ENCODE measurements at places on chromosomes 2 and 18. TPM values are rescaled to one million over a fixed set of nuclear protein-coding genes. Genes with fewer than 3 reads are reported as not detected.

GRCh38 chr2:167331636-167332232 lies 443.5 kb downstream of the XIRP2 start:
- no peak for DNase-seq
- H3K27me3 ChIP-seq = no peaks in the 10 kb centered on the region
- no peaks in the 10 kb centered on the region for H3K4me1 ChIP-seq
- no peaks in the 10 kb centered on the region for H3K36me3 ChIP-seq
- H3K27ac ChIP-seq = no peak overlapping the region

DNA sequence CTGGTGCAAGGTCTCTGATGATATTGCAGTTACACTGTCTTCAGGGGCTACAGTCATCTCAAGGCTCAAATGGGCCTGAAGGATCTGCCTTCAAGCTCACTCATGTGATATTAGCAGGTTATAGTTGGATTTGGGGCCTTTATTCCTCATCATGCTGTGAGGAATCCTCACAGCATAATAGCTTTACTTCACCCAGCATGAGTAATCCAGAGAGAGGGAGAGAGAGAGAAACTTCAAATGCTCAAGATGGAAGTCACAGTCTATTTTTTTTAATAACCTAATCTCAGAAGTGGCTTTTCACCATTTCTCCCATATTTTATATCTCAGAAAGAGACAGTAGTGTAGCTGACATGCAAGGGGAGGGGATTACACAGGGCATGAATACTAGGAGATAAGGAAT lies 658.7 kb downstream of the EPHA4 start:
- H3K27ac ChIP-seq = no peak overlapping the region
- H3K36me3 ChIP-seq = no peaks in the 10 kb centered on the region
- no peak overlapping the region for H3K4me3 ChIP-seq
- DNase-seq = no peak
- H3K27me3 ChIP-seq = no peaks in the 10 kb centered on the region

DNA sequence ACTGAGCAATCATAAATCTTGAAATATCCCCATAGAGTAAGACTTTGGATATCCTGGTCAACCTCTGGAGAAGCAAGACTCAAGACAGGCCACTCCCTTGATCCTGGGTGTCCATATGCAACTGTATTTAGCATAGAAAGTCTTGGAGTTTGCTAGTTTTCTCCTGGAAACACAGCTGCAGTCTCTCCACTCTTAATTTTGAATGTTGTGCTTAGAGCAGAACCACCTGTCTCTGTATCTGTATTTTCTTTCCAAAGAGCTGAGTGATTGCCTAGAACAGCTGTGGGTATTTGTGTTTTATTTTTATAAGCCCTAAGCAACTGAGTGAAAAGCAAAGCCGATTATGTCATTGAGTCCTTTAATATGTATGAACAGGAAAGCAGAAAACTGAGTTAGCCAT lies 64.1 kb upstream of the ADAM23 start:
- DNase-seq = no peak
- H3K36me3 ChIP-seq = no peaks in the 10 kb centered on the region
- no peak overlapping the region for H3K27ac ChIP-seq
- H3K4me1 ChIP-seq = no peaks in the 10 kb centered on the region

Gene GFPT1
- total RNA-seq = 17.1 TPM

DNA sequence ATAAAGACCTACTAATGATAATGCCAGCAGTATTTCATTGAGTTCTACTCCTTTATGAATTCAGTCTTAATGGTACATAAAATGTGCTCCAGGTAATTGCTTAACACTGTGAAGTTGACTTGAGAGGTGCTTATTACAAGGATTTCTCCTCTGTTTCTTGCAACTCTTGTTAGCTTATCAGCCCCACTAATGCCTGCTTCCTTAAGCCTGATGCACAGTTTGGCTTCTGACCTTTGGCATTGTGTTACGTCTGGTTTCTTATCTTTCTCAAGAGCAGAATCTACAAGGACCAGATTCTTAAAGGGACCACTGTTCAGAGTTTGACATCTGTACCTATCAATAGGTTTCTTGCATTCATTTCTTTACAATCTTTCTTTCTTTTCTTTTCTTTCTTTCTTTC lies 223.9 kb upstream of the CWC22 start:
- no peak overlapping the region for H3K27ac ChIP-seq
- DNase-seq = no peak
- H3K4me1 ChIP-seq = no peaks in the 10 kb centered on the region
- H3K4me3 ChIP-seq = no peak overlapping the region
- H3K36me3 ChIP-seq = no peaks in the 10 kb centered on the region

GRCh38 chr2:145653553-145653952 lies 1133.6 kb upstream of the ZEB2 start:
- H3K27me3 ChIP-seq = no peaks in the 10 kb centered on the region
- H3K4me3 ChIP-seq = no peak overlapping the region
- no peaks in the 10 kb centered on the region for H3K36me3 ChIP-seq
- DNase-seq = no peak
- H3K27ac ChIP-seq = no peak overlapping the region

GRCh38 chr2:196131384-196131937 lies 39.9 kb downstream of the STK17B start:
- H3K4me3 ChIP-seq = no peak overlapping the region
- DNase-seq = no peak
- no peak overlapping the region for H3K27ac ChIP-seq
- no peaks in the 10 kb centered on the region for H3K36me3 ChIP-seq
- no peaks in the 10 kb centered on the region for H3K27me3 ChIP-seq
- no peaks in the 10 kb centered on the region for H3K4me1 ChIP-seq

Gene CDH7
- not detected for total RNA-seq
